Neuronal stem cell (in vitro differentiated cells): ENCODE measurements at places on chromosomes 7 and 10.
A peak's percentile ranks its signal among the peaks of the same experiment; 100 is the strongest.

DNA sequence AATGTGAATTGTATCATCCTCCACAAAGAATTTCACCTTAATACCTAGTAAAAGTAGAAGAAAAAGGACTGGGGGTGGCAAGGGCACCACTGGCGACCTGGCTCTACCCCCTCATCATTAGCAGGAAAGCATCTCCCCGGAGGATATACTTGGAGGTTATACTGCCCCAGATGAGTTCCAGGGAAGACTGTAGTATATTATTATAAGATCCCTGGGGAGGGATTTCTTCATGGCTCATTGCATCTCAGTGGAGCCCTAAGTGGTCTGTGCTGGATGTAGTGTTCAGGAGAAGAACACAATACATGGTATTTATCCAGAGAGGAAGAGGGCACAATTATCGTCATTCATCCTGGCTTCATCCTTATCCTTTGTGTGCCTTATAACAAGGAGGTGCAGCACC is 14.2 kb upstream of the DYNC1I1 start:
- DNase-seq: no peak

DNA sequence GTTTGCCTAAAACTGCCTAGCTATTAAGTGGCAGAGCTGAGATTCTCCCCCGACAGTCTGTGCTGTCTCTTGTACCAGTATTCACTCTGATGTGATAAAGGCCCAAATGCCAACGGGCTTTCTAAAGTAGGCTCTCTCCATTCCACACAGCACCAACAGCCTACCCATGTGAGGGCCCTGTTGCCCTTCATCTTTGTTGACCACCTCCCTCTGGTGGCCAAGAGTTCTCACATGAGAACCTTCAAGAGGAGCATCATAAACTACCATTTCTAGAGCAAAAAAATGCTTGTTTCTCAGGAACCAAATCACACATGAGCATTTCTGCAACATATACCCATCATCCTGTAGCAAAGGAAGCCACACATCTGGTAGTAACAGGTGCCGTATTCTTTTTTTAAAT is 185.8 kb downstream of the GRM8 start:
- DNase-seq: no peak

DNA sequence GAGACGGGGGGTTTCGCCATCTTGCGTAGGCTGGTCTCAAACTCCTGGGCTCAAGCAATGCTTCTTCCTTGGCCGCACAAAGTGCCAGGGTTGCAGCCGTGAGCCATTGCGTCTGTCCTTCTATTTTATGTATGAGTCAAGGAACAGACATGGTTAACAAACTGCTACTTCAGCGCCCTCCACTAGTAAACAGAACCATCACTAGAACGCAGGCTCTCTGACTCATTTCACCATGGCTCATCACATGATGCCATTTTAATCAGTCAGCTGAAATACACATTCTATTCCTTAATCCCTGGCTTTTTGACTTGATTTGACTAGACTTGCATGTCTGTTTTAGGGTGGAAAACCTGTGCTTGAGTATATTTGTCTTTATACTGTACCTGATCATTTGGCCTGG is 41.3 kb downstream of the CELF2 start:
- no peak for DNase-seq

GRCh38 chr10:5395168-5395567 is 9.5 kb downstream of the TUBAL3 start:
- DNase-seq: no peak

DNA sequence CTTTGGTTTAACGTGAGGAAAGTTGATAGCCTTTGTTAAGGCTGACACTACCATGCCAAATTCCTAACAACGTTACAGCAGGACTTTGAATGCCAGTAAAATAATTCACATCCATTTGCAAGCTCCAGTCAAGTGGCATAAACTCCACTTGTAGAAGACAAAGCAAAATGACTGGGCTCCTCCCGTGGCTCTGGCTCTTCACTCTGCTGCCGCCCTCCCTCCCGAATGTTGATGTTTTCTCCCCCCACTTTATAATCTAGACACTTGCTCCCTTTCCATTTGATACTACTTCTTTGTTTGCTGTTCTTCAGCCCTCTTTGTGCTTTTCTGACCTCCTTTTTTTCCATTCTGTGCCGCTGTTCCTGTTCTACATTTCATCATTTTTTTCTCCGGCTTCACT is 22.8 kb upstream of the ITGB8 start:
- DNase-seq: peak; percentile 11

DNA sequence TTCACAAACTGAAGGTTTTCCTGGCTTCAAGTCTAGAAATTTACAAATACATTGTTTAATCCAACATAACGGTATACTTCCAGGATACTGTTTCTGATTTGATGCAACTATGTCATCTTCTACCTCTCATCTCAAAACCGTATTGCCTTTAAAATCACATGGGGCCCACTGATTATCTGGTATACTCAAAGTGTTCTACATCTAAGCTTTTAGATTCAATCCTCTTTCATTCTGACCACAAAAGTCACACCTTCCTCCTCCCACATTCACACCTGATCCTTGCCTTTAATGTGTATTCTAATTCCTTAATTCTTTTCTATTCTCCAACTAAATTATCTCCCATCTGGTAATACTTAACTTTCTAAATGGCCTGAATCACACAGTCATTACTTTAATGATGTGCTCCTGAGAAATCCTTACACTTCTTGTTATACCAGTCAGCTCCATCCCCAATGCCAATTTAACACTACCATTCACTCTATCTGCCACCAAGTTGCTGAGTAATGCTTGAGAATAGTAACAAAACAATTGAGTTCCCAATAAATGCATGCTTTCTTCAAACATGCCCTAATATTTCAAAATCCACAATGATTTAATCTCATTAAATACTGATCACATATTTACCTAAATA is 13.0 kb downstream of the ATAD1 start:
- no peak for DNase-seq

- no peak for DNase-seq
Observed at GRCh38 chr10:37975401-37975991, 951 bp downstream of the ZNF25 start.

DNA sequence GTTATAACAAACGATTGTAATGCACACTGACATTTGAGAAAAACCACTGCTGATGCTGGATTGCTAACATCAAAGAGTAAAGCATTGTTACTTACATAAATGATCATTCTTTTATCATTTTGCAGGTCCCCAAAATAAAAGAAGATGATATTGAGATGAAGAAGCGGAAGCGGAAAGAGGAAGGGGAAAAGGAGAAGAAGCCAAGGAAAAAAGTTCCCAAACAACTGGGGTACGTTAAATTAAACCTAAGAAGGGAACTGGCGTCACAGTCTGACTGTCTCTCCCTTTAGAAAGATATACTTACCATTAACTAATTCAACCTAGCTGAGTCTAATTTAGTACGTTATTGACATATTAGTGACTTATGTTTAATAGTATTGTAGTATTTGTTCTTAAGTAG is 28.1 kb downstream of the UBN2 start:
- no peak for DNase-seq
